ENCODE measurements at places on chromosomes 2 and 18.

GRCh38 chr2:203763938-203764664 is 57.7 kb downstream of the CD28 start:
- no peak for ATAC-seq

- no peak for ATAC-seq
Observed at GRCh38 chr2:22996911-22997310, 388.1 kb upstream of the KLHL29 start.

- peak; percentile 46 for ATAC-seq
Observed at GRCh38 chr18:80109676-80110078, 615 bp downstream of the ADNP2 start.

DNA sequence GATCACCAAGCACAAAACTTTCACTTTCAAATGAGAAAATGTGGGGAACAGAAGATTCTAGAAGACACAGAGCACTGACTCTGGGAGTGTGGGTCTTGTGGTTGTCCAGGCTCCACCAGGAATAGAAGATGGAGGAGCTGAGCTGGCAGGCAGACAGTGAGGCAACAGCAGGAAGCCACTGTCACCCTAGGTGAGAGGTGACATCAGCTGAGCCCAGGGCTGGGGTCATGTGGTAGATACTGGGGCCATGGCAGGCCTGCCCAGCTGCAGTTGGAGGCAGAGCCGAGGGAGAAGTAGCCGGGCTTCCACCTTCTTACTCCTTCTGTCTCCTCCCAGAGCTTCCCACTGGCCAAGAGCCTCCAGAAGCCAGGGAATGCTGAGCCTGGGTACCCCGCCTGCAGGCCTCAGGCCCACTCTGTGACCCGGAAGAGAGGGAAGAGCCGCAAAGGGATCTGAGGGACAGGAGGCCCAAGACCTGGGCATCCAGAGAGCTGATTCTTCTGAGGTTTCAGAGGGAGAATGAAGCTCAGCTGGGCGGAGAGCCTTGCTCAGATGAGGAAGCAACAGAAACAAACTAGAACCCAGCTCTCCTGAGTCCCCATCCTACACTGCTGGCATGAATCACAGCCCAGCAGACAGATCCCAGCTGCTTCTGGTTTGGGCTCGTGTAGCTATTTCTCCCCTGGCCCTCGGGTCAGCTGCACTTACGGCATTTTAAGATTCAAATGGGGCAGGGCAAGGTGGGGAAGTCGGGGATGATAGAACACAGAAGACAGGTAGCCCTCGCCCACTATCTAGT is 39.8 kb upstream of the ASAP2 start:
- ATAC-seq = peak; percentile 31

GRCh38 chr2:171244466-171244969 is 83.8 kb upstream of the TLK1 start:
- ATAC-seq = no peak

DNA sequence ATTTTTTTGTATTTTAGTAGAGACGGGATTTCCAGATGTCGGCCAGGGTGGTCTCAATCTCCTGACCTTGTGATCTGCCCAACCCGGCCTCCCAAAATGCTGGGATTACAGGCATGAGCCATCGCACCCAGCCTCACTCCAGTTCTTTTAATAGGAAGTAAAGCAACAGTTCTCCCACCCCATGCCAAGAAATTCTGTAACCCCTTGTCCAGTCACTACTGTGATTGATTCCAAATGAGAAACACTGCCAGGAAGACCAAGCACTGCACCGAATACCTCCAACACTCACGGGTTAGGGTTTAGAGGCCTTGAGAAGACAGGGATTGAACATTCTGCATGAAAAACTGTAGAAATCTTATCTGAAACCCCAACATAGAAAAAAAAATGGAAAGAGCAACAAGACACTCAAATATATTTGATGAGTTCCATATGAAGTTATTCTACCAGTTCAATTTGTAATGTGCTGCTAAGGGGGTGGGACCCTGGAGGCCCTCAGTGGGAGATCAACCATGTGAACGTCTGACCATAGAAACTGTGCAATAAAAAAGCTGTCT is 48.2 kb upstream of the BIN1 start:
- ATAC-seq = peak; percentile 77

- no peak for ATAC-seq
Observed at GRCh38 chr2:6310256-6311215, 555.2 kb downstream of the CMPK2 start.

DNA sequence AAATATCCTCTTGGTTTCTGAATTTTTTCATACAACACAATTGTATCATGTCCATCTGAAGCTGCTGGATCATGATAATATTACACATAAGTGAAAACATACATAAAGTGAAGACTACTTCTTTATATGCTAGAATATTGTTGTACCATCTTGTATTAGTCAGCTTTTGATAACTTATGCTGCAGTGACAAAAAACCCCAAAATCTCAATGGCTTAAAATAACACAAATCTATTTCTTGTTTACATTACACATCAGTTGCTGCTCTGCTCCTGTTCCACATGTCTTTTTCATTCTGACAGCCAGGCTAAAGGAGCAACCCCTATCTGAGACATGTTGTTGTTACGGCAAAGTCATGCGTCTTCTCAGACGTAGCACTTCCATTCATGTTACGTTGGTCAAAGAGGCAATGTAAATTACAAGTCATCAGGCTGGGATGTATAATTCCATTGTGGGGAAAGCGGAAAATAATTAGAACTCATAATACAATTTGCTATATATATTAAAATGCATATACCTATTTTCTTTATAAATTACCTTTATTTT is 5.8 kb downstream of the TMSB10 start:
- no peak for ATAC-seq

DNA sequence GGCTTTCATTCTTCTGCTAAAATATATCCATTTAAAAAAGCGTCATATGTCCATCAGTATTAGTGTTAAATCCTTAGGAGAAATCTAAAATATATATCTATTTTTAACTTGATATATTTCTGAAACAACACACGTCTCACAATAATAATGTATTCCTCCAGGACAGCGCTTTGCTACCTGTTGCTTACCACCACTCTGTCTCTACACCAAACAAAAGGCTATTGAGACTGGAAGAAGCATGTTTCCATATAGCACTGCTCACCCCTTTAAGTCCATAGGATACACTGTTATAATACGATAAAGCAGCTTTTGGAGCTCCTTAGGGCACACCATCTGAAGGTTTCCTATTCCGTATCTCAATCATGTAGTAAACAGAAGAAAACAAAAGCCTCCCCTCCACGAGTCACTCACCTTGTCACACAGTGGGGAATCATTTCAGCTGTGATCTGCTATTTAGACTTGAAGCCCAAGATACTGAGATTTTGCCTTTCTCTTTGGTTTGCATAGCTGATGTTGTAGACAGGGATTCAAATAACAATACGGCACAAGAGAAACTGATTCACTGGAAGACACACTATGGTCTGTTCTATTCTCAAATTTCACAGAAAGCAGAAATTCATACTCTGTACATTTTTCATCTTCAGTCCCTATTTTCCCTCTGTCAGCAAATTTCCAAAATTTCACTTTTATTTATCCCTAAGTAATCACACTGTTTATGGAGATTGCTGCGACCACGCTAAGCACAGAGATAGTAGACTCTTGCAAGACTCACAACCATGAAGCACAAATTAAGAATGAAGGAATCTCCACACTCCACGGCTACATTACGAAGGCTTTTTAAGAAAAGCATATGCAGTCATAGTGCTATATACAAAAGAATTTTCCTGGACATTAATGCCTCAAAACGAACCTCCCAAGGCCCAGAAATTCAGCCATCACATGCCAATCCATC is 187.1 kb downstream of the TCF4 start:
- no peak for ATAC-seq

GRCh38 chr2:200455958-200456421 is 53.9 kb downstream of the KCTD18 start:
- ATAC-seq = no peak

DNA sequence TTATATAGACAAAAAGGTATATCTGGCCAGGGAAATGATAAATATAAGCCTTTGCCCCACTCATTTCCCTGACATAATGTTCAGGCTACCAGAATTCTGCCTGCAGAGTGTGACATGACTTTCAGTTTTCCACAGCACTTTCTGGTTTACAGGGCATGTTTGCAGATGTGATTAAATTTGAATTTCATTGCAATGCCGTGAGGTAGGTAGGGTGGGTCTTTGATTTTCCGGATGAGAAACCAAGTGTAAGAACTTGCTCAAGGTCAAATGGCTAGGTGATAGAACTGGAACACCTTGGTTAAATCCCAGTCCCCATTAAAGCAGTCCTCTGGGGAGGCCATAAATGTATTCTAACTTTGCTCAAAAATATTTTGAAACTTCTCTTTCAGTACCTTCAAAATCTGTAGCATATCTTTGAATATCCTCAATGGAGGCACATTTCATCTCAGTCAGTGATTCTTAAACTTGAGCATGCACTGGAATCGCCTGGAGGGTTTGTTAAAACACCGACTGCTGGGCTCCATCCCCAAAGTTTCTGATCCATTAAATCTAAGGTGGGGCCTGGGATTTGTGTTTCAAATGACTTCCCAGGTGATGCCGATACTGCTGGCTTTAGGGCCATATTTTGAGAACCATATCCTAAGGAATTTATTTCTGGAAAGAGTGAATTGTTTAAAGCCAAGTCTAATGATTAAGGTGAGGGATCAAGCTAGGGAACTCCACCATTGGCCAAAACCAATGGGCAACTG is 35.0 kb downstream of the MRPL33 start:
- no peak for ATAC-seq

GRCh38 chr2:106139238-106139935 is 54.7 kb downstream of the UXS1 start:
- no peak for ATAC-seq

- no peak for ATAC-seq
Observed at GRCh38 chr18:38174594-38174993, 609.0 kb upstream of the CELF4 start.

DNA sequence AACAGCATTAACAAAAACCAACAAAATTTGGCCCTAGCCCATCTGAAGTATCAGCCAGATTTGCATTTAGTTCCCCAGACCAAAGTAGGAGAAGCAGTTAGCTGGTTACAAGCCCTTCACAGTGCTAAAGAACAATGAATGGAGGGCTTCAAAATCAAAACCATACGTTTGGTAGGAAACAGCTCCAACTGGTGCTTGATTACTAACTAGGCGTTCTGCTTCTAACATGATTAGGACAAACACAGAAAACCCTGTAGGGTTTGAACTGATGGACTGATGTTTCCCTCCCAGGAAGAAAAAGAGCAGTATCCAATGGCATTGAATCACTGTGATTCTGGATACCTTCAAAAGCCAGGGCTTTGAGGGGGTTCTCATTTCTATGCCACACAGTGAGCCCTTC is 20.5 kb upstream of the STAT4 start:
- no peak for ATAC-seq

GRCh38 chr2:236803621-236804020 is 234.0 kb downstream of the ACKR3 start:
- no peak for ATAC-seq

DNA sequence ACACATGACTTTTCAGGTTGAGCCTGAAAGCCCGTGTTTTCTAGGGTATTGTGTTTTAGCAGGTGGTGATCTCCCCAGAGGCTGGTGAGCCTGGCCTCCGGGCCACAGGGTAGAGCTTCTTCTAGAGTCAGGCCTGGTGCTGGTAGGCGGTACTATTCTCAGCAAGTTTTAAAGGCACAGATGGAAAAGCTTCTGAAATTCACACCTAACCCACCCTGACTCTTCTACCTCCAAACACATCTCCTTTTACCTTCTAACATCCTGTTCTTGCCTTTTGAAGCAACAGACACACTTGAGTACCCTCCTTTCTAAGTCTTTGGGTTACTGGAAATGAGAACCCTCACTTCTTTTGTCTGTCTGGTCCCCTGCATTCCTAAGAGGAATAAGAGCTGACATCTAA is 191.1 kb downstream of the SETBP1 start:
- ATAC-seq = no peak

DNA sequence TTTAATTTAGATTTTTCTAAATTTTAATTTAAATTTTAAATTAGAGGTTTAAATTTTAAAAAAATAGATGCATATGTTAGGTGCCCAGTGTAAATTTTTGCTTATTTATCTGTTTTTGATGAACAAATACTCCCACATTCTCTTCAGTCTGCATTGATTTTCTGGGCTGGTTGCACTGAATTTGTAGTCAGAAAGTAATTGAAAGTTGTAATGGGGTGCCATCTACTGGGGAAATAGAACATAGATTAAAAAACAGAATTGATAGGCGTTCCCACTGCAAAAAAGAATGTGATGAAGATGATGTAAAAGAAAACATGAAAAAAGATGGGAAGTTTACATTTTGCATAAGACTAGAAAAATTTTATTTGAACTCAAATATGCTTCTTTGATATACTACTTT is 51.7 kb upstream of the CCDC85A start:
- no peak for ATAC-seq

DNA sequence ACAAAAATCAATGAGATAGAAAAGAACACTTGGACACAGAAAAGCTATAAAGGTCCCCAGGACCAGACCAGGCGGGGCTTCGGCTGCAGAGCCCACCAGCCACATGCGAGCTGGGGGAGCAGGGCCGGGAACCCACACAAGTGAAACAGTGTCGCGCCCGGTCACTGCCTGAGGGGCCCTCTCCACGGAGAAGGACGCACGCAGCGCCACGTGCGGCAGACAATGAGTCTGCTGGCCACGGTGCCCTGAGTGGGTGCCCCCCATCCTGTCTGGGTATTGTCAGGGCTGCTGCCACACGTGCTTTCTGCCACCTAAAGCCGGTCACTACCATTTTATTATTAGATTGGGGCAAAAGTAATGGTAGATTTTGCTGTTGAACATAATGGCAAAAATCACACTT is 207.9 kb upstream of the HDAC4 start:
- ATAC-seq = no peak

GRCh38 chr2:178891959-178892485 is 84.8 kb upstream of the TTN start:
- no peak for ATAC-seq

DNA sequence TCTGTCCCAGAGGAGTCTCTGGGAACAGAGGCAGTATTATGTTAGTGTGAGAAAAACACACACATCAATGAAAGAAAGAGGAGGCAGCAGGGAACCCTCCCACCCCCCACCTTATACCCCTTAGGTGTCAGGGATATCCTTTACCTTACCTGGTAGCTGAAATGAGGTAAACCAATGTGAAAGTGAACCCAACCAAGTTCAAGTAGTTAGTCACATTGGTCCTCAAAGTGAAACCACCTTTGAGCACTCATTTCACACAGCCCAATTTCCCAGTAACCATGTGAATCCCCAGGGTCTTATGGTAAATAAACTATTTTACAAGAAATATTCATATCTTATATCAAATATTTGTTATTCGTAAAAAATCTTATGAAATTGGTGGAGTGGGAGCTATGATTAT is 377.8 kb downstream of the LRATD1 start:
- ATAC-seq = no peak

DNA sequence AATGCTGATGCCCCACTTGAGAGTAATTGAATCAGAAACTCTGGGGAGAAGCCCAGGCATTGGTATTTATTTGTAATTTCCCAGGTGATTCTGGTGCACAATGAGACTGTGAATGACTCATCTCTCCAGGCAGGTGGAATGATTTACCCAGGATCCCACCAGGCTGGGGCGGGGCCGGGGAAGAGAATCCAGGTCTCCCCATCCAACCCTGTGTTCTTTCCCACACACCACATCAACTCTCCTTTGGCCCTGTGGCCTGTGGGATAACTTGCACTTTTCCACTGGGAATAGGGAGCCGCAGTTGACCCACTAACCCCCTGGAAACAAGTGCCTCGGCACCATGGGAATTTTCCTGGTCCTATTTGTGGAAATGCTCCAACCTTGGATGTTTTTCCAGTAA is 409.8 kb downstream of the ZNF521 start:
- no peak for ATAC-seq
